ENCODE measurements at places on chromosomes 12 and 14.
A peak's percentile ranks its signal among the peaks of the same experiment; 100 is the strongest.

DNA sequence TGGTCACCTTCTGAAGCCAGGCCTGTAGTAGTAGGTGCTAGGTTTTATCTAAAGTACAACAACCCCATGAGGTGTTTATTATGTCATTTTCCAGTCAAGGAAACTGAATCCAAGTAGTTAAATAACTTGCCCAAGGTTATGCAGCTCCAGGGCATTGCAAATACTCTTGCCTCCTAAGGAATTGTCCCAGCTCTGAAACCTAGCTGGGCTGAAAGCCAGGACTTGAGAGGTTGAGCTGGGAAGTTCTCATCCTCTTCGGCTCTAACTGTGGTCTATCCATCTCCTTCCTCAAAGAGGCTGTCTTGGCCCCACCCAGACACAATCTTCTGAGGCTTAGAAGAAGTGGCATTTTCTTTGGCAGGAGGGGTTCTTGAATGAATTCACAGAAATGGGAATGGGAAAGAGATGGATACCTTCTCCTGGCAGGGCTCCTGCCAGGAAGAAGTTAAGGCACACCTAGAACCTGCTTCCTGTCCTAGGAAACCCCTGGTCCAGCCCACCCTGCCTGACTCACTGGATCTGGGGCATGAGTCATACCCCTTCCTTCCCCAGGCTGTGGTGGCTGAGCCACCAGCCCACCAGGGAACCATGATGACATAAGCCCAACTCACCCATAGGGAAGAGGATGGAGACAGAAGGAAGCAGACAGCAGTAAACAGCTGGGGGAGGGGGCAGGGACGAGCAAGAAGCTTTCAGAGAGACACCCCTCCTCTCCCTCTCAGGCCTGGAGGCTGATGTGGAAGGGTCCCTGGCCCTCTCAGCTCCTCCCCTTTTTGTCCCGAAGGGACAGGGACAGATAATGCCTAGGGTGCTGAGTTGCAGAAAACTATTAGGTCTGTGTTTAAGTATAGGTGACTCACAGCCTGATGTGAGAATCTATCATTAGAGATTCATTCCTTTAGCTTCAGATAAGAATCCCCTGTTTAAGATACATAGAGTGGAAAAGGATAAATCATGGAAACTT lies 2.1 kb upstream of the PLEK2 start:
- DNase-seq, result peak; percentile 47

DNA sequence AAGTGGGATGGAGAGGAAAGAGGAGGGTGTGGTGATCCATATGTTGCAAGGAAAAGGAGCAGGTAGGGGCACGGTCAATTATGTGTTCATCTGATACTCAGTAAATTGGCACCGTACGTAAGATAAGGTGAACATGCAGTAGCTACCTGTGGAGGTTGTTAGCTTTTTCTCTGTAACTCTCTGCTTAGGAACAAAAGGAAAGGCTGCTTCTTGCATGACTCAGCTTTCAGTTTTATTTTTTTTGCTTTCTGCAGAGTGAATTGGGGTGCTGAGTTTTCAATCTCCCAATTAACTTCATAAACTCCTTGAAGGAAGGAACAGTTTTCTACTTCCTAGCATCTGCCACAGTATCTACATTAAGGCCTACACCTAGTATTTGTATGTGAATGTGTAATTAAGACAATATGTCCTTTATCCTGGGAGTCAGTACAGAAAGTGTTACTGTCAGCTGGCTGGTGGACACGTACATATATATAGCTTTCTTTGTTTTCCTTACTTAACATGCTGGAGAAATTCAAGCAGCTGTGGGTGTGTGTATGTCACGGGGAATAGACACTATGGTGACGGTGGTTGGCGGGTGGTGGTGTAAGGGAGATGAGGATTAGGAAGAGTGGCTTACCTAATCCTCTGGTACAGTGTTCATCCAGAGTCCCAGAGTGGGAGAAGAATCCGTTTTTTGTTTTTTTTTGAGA lies 40.1 kb upstream of the WNK1 start:
- no peak for DNase-seq

DNA sequence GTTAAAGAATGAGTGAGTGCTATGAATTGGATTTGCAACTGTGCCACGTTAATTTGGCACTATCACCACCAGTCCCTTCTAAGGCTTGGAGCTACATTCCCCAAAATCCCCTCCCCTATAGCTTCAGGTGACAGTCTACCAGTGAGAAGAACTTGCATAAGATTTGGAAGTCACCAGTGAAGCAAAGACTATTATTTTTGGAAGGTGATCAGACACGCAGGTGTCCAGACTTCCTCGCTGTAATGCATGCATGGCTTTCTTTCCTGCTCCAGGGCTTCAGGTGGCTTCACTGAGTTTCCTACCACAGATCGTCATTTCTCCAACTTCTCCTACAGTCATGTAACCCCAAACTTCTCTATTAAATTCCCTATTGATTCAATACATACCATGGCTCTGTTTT lies 61.4 kb downstream of the SLC41A2 start:
- no peak for DNase-seq

DNA sequence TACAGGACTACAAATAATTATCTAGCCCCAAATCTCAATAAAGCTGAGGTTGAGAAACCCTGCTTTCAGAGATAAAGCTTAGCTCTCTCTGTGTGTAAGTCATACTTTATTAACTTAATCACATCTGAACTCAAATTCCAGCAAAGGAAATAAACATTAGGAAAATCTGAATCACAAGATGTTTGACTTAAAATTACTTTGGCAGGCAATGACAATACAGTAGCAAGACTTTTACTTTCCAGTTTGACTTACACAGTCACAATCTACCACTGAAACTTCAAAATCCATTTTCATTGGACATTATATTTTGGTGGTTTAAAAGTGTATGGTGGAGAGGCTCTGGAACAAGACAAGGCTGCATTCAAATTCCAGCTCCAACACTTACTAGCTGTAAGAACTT lies 11.4 kb downstream of the TMEM116 start:
- no peak for DNase-seq

GRCh38 chr14:32352631-32353030 lies 23.5 kb downstream of the AKAP6 start:
- DNase-seq, result no peak

- no peak for DNase-seq
These were observed 24.4 kb downstream of the PITPNM2 start for GRCh38 chr12:123126294-123127181.

GRCh38 chr12:68805592-68806120 lies 2.3 kb upstream of the MDM2 start:
- no peak for DNase-seq

DNA sequence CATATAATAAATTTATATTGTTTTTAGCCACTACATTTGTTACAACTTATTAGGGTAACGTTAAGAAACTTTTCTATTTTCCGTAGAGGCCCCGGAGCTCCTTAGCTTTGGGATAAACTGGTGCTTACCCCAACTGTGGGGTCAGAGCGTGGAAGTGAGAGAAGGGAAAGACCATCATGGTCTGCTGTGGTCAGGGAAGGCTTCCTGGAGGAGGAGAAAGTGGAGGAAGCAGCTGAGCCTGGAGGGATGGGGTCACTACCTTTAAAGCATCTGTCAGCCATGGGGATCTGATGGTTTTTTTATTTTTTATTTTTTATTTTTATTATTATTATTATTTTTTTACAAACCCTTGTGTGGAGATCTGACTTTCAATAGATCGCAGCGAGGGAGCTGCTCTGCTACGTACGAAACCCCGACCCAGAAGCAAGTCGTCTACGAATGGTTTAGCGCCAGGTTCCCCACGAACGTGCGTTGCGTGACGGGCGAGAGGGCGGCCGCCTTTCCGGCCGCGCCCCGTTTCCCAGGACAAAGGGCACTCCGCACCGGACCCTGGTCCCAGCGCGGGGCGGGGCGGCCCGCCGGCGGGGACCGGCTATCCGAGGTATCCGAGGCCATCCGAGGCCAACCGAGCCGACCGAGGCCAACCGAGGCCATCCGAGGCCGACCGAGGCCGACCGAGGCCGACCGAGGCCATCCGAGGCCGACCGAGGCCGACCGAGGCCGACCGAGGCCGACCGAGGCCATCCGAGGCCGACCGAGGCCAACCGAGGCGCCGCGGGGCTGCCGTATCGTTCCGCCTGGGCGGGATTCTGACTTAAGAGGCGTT lies 1101.2 kb upstream of the TMEM132C start:
- peak; percentile 89 for DNase-seq

- no peak for DNase-seq
These were observed 23.7 kb downstream of the LGMN start for GRCh38 chr14:92724516-92725340.

DNA sequence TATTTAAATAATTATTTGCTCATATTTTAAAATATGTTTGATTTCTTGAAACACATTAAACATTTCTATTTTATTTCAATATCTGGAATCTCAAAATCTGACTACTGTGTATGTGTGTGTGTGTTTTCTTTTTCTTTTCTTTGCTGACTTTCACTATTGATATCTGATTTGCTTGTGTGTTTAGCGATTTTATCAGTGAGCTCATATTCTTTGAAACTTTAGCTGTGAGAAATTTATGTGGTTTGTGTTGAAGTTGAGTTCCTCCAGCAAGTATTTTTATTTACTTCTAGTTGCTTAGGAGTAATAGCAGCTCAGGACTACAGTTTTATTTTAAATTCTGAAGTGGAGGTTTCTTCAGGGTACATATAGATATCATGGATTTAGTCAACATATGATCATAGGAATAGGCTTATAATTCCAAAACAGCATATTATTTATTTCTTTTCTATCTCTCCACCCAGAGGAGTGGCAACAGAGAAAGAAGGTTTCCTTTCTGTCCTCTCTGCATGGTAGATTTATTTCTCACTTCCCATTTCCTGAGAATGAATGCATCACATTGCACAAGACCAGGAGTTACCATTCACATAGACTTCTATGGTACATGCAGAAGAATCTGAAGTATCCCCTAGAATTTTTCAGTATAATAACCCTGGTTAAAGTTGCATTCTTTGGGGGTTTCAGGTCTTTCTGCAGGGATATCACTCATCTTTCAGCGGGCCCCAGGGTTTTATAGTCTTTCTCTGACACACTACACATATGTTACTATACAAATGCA lies 60.5 kb downstream of the PTPRQ start:
- DNase-seq, result no peak

DNA sequence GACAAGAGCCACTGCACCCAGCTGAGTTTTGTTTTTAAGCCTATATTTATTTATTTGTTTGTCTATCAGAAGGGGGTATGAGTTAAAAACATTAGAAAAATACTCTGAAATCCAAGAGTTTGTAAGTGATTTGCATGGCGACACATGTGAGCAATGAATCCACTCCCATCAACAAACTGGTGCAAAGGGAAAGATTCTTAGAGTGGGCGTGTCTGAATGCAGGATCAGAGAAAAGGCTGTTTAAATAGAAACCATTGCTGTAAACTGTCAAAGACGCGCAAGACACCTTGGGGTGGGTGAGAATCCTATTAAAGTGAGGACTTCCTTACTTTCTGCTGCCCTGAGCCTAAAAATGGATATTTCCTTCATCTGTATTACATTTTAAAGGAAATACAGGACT lies 51.9 kb downstream of the ZFYVE26 start:
- no peak for DNase-seq

GRCh38 chr12:52521175-52521567 lies 977 bp upstream of the KRT5 start:
- DNase-seq, result no peak

GRCh38 chr12:53196486-53196885 lies 10.6 kb downstream of the ITGB7 start:
- DNase-seq, result no peak

- no peak for DNase-seq
These were observed 31.4 kb upstream of the SOX5 start for GRCh38 chr12:23980826-23981225.

GRCh38 chr12:57543581-57543980 lies 3.4 kb downstream of the DCTN2 start:
- DNase-seq, result no peak

Data from activated T-cell treated with anti-CD3 and anti-CD28 coated beads, Interleukin-2, amount 50 U/mL, for 24 hours (primary cell).